ENCODE measurements at places on chromosomes 1 and 21.

DNA sequence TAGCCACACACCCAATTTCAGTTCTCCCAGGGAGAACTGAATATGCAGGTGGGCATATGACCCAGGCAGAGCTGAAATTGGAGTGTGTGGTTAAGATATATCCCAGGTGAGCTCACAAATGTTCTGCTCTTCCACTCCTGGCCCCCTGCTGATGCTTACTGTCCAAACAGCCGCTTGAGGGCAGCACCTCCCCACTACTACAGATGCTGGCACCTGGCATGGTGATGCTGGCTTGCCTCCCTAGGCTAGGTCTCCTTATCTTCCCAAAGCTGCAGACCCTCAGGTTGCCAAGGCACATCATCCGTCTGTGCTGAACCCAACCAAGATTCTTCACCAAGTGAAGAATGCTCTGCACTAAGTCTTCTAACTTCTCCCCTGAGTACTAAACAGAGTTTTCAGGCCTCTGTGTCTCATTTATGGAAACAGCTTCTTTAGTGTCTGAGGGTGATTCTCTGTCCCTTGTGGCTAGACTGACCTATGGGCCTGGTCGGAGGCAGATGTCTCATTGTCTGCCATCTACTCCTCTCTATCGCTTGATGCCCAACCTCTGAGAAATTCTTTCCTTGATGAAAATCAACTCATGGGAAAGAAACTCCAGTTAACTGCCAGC is 27.2 kb downstream of the XCL1 start:
- no peaks in the 10 kb centered on the region for H3K4me1 ChIP-seq
- H3K27me3 ChIP-seq = no peaks in the 10 kb centered on the region
- peak; percentile 96 for DNase-seq
- H3K36me3 ChIP-seq = no peaks in the 10 kb centered on the region
- no peak overlapping the region for H3K4me3 ChIP-seq
- H3K27ac ChIP-seq = no peak overlapping the region

- no peaks in the 10 kb centered on the region for H3K36me3 ChIP-seq
- no peaks in the 10 kb centered on the region for H3K27me3 ChIP-seq
- no peak overlapping the region for H3K27ac ChIP-seq
- DNase-seq = no peak
- H3K4me3 ChIP-seq = no peak overlapping the region
- no peaks in the 10 kb centered on the region for H3K4me1 ChIP-seq
Observed at GRCh38 chr1:90187323-90187585, 192.3 kb downstream of the ZNF326 start.

DNA sequence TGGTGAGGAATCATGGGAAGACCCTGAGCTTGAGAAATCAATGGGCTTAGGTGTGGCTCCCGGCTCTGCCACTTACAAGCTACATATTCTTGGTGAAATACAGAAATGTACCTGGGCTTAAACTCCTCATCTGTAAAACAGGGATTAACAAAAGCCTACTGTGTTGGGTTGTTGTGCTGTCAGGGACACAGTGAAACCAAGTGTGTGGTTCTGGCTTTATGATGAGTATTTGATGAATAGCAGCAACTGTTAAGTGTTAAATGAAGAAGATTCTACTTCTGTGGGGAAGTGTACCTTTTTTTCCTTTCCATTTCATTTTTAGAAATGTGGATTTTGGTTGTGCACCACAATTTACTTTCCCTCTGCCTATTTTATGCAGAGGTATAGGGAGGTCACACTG is 41.1 kb upstream of the DUSP10 start:
- no peaks in the 10 kb centered on the region for H3K36me3 ChIP-seq
- H3K27me3 ChIP-seq = no peaks in the 10 kb centered on the region
- H3K27ac ChIP-seq = no peak overlapping the region
- DNase-seq = no peak

DNA sequence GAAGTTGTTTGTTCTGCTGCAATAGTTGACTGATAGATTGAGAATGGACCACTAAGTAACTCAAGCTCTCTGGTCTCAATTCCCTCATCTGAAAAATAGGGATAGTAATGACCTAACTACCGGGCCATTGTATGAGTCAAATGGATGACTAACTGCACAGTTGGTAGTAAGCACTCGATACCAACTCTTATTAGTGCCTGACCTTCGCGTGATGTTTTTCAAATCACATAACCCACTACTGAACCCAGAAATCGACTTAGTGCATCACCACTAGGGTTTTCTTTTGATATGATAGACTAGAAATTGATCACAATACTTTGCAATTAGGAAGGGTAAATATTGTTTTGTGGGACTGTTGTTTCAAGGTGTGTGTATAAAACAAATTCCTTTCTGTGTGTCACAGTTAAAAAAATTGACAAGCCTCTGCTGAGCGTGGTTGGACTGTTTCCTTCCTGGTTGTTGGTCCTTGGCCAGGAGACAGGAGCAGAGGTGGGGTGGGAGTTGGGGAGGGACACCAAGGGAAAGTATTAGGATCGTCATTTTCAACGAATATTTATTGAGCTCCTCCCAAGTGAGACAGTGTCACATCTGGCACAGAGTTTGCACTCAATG is 54.0 kb upstream of the LRP8 start:
- no peaks in the 10 kb centered on the region for H3K27me3 ChIP-seq
- no peak for DNase-seq
- H3K27ac ChIP-seq = no peak overlapping the region
- no peak overlapping the region for H3K4me3 ChIP-seq
- peaks cover 3% of the 10 kb centered on the region for H3K4me1 ChIP-seq

DNA sequence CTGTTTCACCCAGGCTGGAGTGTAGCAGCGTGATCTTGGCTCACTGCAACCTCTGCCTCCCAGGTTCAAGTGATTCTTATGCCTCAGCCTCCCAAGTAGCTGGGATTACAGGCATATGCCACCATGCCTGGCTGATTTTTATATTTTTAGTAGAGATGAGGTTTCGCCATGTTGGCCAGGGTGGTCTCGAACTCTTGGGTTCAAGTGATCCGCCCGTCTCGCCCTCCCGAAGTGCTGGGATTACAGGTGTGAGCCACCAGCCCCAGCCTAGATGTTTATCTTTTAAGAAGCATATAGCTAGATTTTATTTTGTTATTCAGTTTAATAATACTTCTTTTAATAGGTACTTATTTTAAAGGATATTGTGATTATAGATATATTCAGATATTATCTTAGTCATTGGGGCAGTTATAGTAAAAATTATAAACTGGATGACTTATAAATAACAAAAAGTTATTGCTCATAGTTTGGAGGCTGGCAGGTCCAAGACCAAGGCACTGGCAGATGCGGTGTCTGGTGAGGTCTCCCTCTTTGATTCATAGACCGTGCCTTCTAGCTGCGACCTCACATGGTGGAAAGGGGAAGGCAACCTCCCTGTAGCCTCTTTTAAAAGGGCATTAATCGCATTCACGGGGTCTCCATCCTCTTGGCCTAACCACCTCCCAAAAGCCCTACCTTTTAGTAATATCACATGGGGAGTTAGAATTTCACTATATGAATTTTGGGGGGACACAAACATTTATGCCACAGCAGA is 3.1 kb upstream of the KCNE2 start:
- no peak overlapping the region for H3K27ac ChIP-seq
- no peak overlapping the region for H3K4me3 ChIP-seq
- H3K36me3 ChIP-seq = no peaks in the 10 kb centered on the region
- H3K27me3 ChIP-seq = no peaks in the 10 kb centered on the region
- no peaks in the 10 kb centered on the region for H3K4me1 ChIP-seq
- no peak for DNase-seq

- H3K4me1 ChIP-seq = peaks cover 10% of the 10 kb centered on the region
- no peaks in the 10 kb centered on the region for H3K27me3 ChIP-seq
- no peak for DNase-seq
- peak overlapping the region; percentile 85 for H3K4me3 ChIP-seq
- peak overlapping the region; percentile 85 for H3K27ac ChIP-seq
Observed at GRCh38 chr1:171484760-171485374, 463 bp upstream of the PRRC2C start.

GRCh38 chr1:19385221-19385620 is 73.1 kb downstream of the SLC66A1 start:
- peaks cover 12% of the 10 kb centered on the region for H3K36me3 ChIP-seq
- no peaks in the 10 kb centered on the region for H3K27me3 ChIP-seq
- DNase-seq = no peak
- no peak overlapping the region for H3K4me3 ChIP-seq
- H3K4me1 ChIP-seq = no peaks in the 10 kb centered on the region

DNA sequence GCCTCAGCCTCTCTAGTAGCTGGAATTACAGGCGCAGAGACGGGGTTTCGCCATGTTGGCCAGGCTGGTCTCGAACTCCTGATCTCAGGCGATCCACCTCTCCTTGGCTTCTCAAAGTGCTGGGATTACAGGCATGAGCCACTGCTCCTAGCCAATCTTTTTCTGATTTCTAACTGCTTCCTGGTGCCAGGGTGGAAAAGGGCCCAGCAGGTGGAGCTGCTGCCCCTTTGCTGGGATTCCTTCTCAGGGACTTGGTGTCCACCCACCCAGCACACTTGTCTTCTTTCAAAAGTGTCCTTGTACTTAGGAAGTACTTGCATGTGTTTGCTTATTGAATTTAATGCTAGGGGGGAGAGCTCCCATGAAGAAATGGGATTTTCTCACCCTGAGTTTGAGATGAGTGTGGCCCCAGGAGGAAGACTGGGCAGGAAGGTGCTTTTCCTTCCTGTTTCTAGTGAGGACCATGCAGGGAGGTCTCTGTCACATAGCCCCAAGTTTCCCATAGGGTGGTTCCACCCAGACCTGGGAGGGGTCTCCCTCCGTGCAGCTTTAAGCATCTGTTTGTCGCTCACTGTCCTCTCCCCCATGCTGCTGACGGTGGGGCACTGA is 14.2 kb downstream of the UTP11 start:
- H3K36me3 ChIP-seq = peaks cover 33% of the 10 kb centered on the region
- no peaks in the 10 kb centered on the region for H3K27me3 ChIP-seq
- H3K27ac ChIP-seq = no peak overlapping the region
- peak; percentile 79 for DNase-seq

Measured in GM23338 (cell line).